Effector CD8-positive, alpha-beta T cell (primary cell): ENCODE measurements at places on chromosomes 7 and 10.

GRCh38 chr7:4602905-4603842 lies 78.9 kb upstream of the FOXK1 start:
- DNase-seq = no peak

DNA sequence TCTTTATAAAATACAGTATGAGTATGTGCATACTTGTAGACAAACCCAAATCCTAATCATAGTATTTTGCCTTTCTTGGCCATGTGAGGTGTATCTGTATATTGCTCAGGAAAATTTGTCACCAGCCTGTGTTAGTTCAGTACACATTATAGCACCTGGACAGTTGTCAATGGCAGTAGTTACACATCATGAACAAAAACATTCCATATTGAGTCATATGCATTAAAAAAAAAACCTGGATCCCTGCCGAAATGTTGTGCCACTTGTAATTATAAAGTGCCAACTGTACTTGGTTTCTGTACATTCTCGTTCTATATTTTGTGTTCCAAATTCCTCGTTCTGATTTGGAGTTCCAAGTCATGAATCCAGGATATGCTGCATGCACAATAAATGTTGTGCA lies 410.4 kb downstream of the INHBA start:
- DNase-seq = no peak

- no peak for DNase-seq
Observed at GRCh38 chr7:34247468-34247867, 342.1 kb downstream of the BMPER start.

DNA sequence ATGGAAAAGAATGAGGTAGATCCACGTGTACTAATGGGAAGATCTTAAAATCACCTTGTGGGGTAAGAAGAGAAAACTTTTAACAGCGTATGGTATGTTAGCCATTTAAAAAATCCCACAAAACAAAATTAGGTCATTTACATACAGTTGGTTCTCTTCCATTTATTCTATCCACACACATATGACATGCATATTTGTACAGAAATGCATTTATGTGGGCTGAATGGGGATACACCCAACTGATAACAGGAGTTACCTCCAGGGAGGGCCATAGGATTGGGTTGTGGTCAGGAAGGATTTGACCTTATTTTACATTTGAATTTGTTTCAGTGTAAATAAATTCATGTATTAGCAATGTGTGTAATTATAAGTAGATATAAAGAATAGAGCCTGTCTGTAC lies 71.5 kb downstream of the MCMBP start:
- no peak for DNase-seq

DNA sequence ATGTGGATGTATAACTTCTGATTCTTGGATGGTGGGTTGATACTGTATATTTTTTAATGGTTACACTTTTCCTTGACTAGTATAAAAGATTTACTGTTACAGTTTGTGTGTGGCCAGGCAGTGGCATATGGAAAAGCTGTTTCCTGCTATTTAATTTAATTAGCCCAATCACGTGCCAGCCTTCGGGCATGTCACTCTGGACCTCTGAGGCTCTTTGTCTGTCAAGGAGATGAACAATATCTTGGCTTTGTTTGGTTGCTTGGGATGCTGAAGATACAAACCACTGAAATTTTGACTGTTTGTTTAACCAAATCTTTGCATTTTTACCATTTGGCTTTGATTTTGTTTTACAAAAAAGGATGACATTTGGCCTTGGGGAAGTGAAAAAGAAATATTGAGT lies 185.0 kb downstream of the HDAC9 start:
- DNase-seq = no peak

DNA sequence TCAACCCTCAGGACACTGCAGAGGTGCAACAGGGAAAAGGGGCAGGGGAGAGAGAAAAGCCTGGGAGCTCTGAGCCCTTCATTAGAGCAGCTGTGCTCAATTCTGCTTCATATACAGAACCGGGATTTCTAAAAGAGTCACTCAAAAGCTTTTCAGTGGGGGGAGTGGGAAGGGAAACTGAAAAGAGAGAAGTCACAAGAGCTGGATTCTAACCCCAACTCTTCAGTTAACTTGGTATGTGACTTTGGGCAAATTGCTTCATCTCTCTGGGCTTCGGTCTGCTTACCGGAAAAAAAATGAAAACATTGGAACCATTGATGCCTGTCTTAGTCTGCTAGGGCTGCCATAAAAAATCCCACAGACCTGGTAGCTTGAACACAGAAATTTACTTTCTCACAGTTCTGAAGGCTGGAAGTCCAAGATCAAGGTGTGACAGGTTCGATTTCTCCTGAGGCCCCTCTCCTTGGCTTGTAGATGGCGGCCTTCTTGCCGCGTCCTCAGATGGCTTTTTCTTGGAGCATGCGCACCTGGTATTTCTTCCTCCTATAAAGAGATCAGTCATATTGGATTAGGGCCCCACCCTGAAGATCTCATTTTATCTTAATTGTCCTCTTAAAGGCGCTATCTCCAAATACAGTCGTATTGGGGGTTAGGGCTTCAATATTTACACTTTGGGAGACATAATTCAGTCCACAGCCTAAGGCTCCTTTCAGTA lies 118.3 kb upstream of the KMT2E start:
- no peak for DNase-seq

DNA sequence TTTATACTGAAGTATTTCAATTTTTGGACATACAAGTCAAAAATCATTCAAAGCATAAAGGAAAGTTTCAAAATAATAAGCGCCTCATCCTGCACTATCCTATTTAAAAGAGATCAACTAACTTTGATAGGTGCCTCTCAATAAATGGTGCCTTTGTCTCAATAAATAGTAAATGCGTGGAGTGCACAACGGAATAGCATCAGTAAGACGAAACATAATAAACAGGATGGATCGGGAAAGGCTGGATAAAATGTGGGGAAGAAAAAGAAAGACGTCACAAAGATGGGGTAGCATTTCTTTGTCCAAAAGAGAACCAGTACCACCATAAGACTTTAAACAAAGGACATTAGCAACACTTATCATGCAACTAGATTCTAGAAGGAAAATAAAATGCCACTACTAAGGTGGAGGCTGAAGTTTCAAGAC lies 571 bp upstream of the PRKAR2B start:
- DNase-seq = no peak

GRCh38 chr7:144830811-144831210 lies 5.0 kb downstream of the TPK1 start:
- no peak for DNase-seq

DNA sequence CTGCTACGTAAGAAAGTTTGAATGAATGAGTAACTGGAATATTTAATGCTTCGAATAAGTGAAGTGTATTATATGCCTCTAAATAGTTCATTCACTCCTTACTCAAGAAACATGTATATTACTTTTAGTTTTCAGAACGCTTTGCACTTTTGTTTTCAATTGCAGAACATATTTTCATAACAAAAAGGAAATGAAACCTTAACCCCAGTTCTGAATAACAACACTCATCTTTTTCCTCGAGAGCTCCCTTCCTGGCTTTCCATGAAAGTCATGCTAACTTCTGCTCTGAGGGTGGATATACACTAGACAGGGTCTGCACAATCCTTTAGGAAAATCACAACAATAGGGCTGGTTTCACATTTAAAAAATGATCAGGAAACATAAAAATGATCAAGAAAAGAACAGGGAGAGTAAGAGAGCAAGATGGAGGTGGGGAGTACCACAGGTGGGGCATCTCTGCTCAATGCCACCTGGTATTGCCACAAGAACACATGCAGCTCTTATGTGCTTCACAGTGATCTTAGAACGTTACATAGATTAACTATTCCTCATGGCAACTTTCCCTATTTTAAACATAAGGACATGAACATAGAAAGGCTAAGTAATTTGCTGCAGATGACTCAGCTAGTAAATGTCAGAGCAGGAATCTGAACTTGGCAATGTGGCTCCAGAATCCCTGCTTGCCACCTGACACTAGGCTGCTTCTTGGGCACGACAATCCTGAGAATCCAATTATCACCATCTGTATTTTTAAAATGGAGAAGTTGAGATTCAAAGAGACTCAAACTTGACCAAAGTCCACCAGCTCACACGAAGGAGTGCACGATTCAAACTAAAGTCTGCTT lies 219.5 kb upstream of the AOAH start:
- DNase-seq = no peak

DNA sequence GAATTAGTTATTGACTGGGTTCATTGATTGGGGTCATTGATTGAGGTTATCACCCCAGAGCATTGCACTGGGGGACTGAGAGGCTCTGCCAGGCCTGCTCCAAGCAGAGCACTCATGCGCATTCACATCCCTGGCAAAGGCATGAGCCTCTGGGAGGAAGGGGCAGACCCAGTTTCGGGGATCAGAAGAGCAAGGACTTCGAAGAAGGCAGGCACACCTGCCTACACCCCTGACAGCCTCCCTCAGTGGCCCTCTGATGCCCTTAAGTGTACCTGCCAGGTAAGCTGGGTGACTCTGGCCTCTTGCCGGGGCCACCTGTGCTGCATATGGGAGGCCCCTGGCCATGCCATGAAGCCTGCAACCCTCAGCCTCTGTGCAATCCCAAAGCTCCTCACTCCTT lies 181.1 kb downstream of the PTPN20 start:
- no peak for DNase-seq

DNA sequence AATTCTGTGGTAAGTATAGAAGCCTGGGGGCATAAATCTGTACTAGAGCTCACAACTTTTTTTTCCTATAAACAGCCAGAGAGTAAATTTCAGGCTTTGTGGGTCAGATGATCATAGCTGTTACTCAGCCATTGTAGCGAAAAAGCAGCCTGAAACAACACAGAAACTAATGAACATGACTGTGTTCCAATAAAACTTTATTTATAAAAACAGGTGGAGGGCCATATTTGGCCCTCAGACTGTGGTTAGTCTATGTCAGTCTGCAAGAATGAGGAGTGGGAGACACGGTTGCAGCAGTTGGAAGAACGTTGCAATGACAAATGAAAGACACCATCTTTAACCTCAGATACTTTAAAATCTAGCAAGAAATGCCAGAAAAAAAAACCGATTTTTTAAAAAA lies 389.6 kb upstream of the PRKCQ start:
- DNase-seq = no peak

GRCh38 chr10:20890009-20890408 lies 7.1 kb downstream of the NEBL start:
- DNase-seq = no peak

DNA sequence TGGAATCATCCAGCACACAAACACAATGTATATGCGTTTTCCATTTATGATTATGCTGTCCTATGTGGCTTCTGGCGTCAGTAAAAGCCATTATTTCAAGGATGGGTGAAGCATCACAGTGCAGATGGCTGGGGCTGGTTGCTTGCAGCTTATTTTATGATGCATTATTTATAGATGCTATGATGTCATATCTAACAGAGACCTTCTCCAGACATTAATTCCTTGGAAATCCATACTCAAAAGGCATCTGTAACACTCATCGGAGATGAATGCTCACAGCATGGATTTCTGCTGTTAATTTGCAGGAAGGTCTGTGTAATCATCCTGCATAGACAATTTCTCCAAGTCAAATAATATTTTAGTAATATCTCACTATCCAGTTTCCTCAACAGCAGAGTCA lies 7.2 kb downstream of the RGS10 start:
- DNase-seq = no peak

DNA sequence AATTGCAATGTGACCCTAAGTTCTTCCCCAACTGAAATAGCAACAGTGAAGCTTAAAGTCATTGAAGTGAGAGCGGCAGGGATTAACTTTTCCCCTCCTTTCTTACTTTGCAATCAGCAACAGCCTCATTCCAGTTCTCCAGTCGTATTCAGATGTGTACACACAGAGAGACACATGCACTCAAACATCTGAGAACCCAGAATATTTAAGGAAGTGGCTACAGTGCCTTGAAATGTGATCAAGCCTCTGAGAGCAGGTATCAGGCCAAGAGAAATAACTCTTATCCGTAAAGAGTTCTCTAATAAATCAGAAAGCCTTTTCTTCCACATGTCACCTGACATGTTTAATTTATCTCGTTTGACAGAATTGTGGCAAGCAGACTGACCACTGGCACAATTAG lies 388.9 kb upstream of the NPVF start:
- no peak for DNase-seq

DNA sequence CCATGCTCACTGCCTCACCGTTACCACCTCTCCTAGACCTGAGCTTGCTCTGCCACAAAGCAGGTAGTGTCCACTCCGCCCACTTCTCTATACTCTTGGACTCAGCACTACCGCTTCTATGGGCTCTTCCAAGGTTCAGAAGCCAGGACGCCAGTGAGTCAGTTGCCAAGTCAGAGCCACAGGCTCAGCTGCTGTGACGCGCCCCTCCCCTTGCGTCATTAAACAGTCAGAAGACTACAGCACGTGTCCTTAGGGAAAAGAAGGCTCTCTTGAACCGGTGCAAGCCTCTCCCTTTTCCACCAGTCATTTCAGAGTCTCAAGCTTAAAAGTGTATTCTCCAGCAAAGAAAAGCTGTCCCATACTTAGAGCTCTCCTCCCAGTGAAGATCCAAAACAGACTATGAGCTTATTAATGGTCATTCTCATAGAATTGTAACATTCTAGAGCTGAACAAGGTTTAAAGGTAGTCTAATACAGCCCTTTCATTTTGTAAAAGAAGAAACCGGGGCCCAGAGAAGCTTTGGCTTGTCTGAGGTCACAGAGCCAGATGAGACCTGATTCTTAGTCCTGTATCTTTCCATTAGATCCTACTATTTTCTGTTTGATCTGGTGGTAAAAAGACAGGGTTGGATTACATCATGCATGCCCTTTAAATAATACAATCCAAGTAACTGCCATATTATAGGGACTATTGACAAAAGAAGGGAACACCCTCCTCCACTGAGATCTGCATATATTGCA lies 40.9 kb upstream of the MET start:
- no peak for DNase-seq

DNA sequence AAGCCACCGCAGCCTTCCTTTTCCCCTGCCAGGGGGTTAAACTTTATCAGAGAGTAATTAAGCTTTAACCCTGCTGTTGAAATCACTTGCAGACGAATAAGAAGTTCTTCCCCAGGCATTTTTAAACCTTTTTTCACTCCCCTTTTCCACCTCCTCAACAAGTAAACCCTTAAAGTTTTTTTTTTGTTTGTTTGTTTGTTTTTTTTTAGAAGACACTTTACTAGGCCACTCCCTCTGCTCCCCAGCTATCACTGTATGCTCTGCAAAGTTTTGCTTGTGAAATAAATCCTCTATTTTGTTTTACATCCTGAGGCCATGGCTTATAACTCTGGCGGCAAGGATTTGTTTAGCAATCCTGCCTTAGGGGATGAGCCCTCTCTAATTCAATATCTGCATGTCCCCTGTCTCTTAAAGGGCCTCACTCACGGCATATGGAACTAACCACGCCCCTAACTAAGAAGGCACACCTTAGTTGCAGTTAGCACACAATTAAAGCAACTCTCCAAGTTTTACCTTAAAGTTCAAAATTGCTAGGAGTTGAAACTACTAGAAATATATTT lies 1354.7 kb upstream of the LRRTM3 start:
- no peak for DNase-seq

DNA sequence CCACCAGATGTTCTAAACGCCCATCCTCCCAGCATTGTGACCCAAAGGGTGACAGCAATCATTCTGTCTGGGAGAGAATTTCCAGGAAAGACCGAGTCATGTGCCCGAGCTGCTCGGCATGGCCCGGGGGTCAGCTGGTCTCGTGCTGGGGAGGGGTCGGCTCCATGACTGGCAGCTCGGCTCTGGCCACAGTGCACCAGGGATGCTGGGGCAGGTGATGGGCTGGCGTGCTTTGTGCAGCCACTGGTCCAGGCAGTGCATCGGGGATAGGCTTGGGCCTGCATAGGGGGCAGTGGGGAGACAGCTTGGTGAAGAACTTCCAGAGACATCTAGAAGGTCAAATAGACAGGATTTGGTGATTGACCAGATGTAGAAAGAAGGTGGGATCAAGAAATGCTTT lies 39.2 kb upstream of the PSMG3 start:
- no peak for DNase-seq
